T-helper 9 cell (primary cell): ENCODE measurements at places on chromosomes 4 and X.
A peak's percentile ranks its signal among the peaks of the same experiment; 100 is the strongest.

DNA sequence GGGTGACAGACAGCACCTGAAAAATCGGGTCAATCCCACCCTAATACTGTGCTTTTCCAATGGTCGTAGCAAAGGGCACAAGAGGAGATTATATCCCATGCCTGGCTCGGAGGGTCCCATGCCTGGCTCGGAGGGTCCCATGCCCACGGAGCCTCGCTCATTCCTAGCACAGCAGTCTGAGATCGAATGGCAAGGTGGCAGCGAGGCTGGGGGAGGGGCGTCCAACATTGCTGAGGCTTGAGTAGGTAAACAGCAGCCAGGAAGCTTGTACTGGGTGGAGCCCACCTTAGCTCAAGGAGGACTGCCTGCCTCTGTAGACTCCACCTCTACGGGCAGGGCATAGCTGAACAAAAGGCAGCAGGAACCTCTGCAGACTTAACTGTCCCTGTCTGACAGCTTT is 365.1 kb downstream of the STPG2 start:
- DNase-seq = no peak

GRCh38 chrX:110531873-110532580 is 173.4 kb downstream of the RTL9 start:
- no peak for DNase-seq

DNA sequence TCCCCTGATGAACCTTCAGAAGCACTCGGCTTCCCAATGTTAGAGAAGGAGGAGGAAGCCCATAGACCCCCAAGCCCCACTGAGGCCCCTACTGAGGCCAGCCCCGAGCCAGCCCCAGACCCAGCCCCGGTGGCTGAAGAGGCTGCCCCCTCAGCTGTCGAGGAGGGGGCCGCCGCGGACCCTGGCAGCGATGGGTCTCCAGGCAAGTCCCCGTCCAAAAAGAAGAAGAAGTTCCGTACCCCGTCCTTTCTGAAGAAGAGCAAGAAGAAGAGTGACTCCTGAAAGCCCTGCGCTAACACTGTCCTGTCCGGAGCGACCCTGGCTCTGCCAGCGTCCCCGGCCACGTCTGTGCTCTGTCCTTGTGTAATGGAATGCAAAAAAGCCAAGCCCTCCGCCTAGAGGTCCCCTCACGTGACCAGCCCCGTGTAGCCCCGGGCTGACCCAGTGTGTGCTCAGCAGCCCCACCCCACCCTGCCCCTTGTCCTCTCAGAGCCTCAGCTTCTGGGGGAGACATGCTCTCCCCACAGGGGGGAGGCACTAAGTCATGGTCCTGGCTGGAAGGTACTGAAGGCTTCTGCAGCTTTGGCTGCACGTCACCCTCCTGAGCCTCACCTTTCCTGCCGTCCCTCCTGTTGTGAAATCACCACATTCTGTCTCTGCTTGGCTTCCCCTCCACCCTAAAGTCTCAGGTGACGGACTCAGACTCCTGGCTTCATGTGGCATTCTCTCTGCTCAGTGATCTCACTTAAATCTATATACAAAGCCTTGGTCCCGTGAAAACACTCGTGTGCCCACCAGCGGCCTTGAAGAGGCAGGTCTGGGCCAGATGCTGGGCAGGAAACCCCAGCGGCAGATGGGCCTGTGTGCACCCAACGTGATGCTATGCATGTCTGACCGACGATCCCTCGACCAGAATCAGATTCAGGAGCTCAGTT is 34.7 kb downstream of the NOP14 start:
- DNase-seq = no peak

DNA sequence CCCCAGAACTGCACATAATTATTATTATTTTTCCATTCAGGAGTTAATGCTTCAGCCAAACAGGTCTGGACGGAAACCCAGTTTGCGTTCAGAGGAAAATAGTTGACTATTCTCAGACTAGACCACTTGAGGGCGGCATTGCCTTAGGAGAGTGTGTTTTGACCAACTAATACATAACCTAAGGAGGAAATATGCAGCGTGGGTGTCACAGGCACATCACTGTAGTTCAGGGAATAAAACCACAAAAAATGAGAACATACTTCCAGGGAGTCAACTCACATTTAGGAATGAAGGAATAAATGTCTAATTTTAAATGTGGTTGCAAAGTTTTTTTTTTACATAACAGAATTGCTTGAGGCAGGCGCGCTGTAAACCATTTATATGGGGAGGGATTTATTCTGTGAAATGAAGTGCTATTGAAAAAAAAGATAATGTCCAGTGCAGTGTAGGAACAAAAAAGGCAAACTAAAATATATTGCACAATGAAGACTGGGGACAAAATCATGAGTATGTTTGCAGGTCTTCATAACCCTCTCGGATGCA is 93.3 kb downstream of the SYNPO2 start:
- peak; percentile 44 for DNase-seq

- DNase-seq = no peak
Observed at GRCh38 chr4:159107203-159107925, 4.5 kb downstream of the RAPGEF2 start.

GRCh38 chr4:147778942-147779341 is 47.1 kb downstream of the ARHGAP10 start:
- no peak for DNase-seq

GRCh38 chrX:10749113-10749512 is 128.7 kb upstream of the MID1 start:
- DNase-seq = no peak

- DNase-seq = no peak
Observed at GRCh38 chr4:118313098-118313497, 39.7 kb downstream of the PRSS12 start.

- no peak for DNase-seq
Observed at GRCh38 chr4:34676400-34676799, 1567.9 kb downstream of the ARAP2 start.

- no peak for DNase-seq
Observed at GRCh38 chrX:111170017-111170416, 74.0 kb downstream of the PAK3 start.

DNA sequence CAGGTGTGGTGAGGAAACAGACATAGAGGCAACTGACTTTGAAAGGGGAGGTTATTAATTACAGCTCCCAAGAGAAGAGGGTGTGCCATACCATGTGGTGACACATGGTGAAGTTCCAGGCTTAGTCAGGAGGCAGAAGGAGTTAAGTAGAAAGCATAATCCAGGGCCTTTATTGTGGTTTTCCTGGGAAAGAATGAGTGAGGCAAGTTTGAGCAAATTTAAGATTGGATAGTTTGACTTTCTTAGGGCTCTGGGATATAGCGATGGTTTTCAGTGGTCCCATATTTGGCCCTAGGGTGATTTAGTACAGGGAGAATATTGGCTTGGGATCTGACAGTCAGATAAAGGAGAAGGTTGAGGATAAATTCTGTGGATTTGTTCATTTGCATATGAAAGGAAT is 495.9 kb upstream of the FSTL5 start:
- no peak for DNase-seq

- DNase-seq = no peak
Observed at GRCh38 chrX:110043506-110043905, 40.6 kb downstream of the TMEM164 start.
